WTC11 (cell line): ENCODE measurements at places on chromosomes 2 and 18. TPM values are rescaled to one million over a fixed set of nuclear protein-coding genes. Genes with fewer than 3 reads are reported as not detected.

- DNase-seq, result peak; percentile 48
Measured at GRCh38 chr2:43225093-43225787, 1.2 kb downstream of the ZFP36L2 start.

GRCh38 chr2:161250864-161251436, 57.3 kb upstream of the PSMD14 start:
- DNase-seq, result no peak

- no peak for DNase-seq
Measured at GRCh38 chr2:46719487-46719886, 196.1 kb downstream of the MCFD2 start.

DNA sequence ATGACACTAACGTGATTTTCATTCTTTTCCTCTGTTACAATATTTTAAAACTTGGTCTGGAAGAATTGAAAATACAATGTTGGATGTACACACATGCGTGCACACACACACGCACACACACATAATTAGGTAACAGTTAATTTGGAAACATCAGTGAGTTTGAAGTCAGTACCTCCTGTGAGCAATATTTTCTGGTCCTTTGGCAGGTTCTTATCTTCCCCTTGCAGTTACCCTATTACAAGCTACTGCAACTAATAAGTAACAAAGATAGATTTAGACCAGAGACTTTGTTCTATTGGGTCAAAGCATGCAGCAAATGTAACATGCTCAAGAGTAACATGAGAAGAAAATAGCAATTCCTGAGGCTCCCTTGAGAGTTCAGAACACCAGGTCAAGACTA, 73.3 kb downstream of the ZNF385B start:
- no peak for DNase-seq

- no peak for DNase-seq
Measured at GRCh38 chr2:71309-72035, 25.2 kb upstream of the FAM110C start.

The CYP27A1 gene
- 5.6 to 9.3 TPM (median 8.1 TPM) in 3 replicates for total RNA-seq

- DNase-seq, result no peak
Measured at GRCh38 chr2:240133401-240133800, 2.7 kb downstream of the COPS9 start.

DNA sequence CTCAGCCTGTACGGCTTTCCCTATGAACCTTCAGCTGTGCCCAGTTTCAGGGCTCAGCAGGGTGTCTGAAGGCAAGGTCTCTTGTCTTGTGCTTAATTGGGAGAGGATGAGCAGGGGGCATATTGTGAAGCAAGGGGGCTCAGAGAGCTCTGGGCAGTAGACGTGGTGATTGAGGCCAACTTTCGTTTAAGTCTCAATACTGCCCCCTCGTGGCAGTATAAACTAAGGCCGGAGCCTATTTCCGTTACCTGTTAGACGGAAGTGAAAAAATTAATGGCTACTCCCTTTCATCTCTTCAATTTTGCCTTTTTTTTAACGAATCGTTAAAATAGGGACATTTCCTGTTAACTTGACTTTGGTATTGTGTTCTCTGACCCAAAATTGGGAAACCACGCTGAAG, 193.4 kb downstream of the TDRD15 start:
- peak; percentile 61 for DNase-seq

The LYPD6 gene
- 4.8 to 5.1 TPM (median 5.0 TPM) in 3 replicates for total RNA-seq

- no peak for DNase-seq
Measured at GRCh38 chr2:145085612-145086011, 565.7 kb upstream of the ZEB2 start.

GRCh38 chr2:73018188-73018825, 53.2 kb downstream of the SFXN5 start:
- no peak for DNase-seq

The PASK gene
- total RNA-seq, result 64.7 to 80.9 TPM (median 72.8 TPM) in 3 replicates

DNA sequence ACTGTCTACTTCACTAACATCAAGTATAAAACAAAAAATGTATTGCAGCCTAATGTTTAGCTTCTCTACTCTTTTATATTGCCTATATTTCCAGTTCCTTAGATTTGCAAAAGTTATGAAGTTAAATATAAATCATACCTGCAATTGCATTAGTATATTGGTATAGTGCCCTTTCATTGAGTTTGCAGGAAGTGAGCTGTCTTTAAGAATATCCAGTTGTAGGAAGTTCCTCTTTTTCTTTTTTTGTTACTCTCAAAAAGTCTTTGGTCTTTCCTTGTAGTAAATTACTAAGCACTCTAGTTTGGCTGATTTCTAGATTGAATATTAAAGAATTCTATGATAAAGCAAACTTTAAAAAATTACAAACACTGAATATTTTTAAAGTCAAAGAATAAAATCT, 71.3 kb upstream of the FN1 start:
- DNase-seq, result no peak

DNA sequence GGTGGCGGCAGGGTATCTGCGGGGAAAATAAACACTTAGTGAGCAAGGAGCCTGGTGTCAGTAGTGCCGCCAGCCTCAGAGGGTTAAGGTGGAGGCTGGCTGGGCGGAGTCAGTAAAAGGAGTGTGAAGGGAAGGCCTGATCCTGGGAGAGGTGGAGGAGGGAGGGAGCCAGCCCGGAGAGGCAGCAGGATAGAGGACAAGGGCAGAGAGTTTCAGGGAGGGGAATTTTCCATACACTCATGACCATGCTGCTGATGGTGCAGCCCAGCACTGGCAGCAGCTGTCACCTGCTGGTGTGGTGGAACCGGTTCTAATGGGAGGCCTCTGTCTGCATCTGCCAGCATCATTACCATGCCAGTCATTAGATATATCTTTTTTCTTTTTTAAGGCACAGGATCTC, 2.0 kb upstream of the TEX44 start:
- no peak for DNase-seq

The MYO5B gene
- 7.0 to 8.7 TPM (median 7.4 TPM) in 3 replicates for total RNA-seq

The ZSWIM2 gene
- total RNA-seq, result not detected in 3 replicates

The ADCYAP1 gene
- total RNA-seq, result not detected in 3 replicates

DNA sequence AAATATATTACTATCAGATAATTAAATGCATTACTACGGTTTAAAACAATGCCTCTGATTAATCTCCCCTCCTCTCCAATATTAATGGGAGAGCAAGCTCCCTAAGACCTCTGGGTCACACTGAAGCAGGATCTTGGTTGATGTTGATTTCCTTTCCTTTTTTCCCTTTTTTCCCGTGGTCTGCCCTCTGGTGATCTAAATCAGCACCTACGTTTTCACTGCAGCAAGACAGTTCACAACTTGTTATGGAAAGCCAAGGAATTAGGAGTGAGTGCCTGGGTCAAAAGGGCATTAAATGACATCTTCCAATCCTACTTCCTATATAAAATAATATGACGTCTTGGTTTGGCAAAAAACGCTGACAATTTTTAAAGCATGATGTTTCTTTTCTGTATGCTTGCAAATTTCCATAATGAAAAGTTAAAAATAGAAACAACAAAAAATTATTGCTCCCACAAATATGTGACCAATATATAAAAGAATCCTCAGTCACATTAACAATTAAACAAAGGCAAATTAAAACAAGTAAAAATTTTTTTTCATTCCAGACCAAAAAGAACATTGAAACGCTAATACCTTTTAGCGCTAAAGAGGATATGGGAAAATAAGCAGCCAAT, 7.9 kb upstream of the CFAP36 start:
- peak; percentile 20 for DNase-seq

DNA sequence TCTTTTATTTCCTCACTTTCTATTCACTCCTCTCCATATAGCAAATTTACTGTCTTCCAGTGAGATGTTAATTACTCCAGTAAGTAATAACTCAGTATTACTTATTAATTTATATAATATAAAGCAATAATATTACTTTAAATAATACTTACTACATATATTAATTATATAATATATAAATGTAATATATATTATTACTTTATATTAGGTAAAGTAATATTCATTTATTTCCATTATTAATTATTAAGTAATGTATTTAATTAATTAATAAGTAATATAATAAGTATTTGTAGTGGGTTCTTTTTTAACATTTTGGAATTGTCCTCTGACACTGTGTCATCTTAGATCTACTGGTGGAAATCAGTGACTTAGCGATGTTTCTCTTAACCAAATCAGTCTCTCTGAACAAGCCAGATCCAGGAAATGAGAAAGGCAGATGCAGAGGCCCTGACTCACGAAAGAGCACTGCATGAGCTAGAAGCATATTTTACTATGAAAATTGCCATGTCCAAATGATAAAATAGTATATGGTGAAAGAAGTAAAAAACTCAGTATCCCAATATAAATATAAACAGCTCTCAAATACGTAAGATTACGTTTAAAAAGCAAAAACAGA, 115.9 kb downstream of the DSEL start:
- no peak for DNase-seq

The POLR1B gene
- total RNA-seq, result 42.8 to 51.2 TPM (median 50.2 TPM) in 3 replicates

DNA sequence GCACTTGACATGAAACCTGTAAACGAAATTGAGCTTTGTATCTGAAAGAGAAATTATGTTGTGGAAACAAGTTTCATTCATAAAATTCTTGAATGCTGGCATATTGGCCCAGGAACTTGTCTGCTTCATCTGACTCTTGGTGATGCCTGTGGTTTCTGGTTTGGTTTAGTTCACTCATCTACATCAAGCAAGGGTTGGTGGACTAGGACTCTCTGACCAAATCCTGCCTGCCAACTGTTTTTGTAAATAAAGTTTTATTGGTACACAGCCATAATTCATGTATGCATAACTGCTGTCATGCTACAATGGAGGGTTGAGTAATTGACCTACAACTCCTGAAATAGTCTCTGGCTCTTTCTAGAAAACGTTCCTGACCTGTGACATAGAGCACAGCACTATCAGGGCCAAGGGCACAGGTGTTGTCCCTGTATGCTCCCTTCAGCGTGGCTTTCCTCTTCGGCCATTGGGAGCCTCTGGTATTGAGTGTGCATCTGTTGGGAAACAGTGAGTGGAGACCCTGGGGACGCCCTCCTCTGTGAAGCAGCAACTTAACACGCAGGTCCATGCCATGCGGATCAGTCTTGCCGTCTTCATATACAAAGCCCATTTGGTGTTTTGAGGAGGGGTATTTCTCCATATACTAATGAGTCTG, 226.3 kb downstream of the SH3RF3 start:
- no peak for DNase-seq

DNA sequence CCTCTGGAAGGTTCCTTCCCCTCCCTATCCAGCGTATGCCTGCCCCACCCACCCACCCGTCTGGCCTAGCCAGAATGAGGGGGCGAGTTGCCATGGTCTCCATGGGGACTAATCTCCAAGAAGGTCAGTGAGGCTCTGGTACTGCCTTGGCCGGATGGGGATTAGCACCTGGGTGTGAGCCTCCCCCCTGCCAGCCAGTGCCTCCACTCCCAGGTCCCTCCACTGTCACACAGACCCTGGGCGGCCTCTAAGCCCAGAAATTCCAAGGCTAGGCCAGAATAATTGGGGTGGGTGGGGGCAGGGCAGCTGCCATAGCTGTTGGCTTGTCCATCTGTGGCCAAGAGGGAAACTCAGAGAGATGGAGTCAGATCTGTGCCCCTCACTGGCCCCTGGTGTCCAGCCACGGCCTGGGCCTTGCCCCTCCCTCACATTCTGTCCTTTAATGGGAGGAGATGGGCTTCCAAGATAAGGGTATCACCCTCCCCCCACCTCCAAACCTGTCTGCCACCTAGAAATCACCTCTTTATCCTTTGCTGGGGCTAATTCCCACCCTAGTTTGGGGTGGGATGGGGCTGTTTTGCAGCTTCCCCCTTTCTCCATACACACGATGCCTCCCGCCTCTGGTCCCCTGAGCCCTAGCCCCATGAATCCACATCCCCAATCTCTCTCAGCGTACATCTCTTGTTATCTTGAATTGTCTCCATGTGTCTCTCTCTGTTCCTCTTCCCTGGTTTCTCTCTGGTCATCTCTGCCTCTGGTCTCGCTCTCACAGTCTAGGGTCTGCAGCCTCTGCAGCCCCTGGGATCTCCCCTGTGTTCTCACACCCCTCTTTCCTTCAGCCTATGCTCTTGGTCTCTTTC, 6.0 kb upstream of the CRYBA2 start:
- no peak for DNase-seq

The COLEC12 gene
- total RNA-seq, result 0.39 to 0.55 TPM (median 0.48 TPM) in 3 replicates

DNA sequence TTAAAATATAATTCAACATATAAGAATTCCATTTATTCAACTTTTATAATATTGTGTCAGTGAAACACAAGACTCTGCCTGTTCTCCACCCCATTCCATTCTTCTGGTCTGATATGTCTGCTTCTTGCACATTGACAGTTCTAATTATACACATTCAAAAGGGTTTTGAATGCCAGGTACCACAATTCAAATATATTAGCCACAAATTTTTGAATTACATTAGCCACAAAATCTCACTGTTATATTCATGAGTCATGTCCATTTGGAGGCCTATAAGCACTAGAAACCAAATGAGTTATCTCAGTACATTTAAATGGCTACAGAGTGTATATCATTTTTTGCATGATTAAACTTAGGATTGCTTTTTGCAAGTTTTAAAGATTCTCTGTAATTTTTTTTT, 72.1 kb downstream of the CCDC150 start:
- no peak for DNase-seq

The CD8A gene
- total RNA-seq, result 0.27 to 0.44 TPM (median 0.30 TPM) in 3 replicates

The DSG1 gene
- total RNA-seq, result 0.07 to 0.09 TPM in 2 of 3 replicates, not detected in the other

GRCh38 chr2:176111846-176112374, 4.7 kb upstream of the HOXD10 start:
- no peak for DNase-seq

DNA sequence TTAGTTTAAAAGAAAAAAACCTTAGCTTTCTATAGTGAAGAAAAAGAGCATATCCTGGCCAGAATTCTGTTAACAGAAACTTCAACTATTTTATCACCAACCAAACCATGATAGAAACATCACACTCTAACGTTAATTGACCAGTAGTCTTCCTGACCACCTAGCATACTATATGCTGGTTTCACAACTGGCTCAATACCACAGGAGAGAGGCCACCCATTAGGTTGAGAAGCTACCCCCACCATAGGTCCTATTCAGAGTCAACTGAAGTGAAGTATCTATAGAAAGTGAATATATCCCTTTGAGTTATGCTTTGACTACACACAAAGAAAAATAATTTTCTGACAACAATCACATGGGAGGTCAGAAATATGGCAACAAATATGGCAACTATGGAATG, 85.2 kb upstream of the STK17B start:
- no peak for DNase-seq

The NT5DC4 gene
- not detected in 3 replicates for total RNA-seq

GRCh38 chr2:3039188-3040065, 338.2 kb downstream of the EIPR1 start:
- no peak for DNase-seq

- DNase-seq, result no peak
Measured at GRCh38 chr2:15733867-15734673, 142.4 kb downstream of the DDX1 start.

DNA sequence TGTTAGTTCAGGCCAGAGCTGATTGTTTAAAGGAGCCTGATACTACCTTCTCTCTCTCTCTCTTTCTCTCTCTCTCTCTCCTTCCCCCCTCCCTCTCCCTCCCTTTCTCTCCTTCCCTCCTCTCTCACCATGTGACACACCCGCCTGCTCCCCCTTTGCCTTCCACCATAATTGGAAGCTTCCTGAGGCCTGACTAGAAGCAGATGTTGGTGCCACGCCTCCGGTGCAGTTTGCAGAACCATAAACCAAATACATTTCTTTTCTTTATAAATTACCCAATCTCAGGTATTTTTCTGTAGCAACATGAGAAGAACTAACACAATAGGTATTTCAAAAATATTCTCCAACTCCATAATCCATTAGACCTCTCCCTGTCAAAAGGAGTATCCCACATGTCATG, 62.4 kb downstream of the ANKRD62 start:
- no peak for DNase-seq

The HTR2B gene
- not detected in 3 replicates for total RNA-seq

GRCh38 chr2:88329815-88330603, 122.5 kb downstream of the FOXI3 start:
- DNase-seq, result peak; percentile 46

The AQP12A gene
- total RNA-seq, result not detected in 3 replicates

GRCh38 chr2:202203348-202203747, 35.0 kb downstream of the SUMO1 start:
- DNase-seq, result no peak
